SHP77 treated with DMSO at 0.1 percent for 48 hours (cell line): ENCODE measurements at places on chromosomes 12 and 14.

- no peak for DNase-seq
Observed at GRCh38 chr12:126953365-126953889, 1313.5 kb upstream of the TMEM132C start.

GRCh38 chr12:3727354-3727753 is 25.6 kb downstream of the CRACR2A start:
- DNase-seq: no peak

GRCh38 chr14:94051779-94052178 is 25.6 kb downstream of the OTUB2 start:
- DNase-seq: no peak

DNA sequence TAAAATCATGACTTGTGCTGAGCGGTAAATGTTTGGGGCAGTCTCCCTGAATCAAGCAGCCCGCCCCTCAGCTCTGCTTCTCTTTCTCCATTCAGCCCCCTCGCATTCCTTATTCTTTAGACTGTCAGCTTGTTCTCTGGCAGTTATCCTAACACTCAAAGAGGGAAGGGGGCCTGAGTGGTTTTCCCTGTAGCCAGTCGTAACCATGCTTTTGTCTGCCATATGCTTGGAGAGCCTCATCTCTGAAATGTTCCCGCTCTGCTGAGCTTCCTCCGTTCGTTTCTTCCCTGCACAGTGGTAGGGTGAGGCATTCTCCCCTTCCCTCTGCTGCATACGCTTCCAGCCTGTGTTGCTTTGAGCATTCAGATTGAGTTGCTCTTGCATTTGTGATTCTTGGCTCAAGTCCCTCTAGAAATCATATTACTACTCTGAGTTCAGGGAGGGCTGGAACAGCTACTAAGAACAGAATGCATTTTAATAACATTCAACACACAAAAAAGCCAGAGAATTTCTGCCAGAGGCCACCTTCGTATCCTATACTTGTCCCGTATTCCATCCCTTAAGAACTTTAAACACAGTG is 119.7 kb downstream of the FBXL14 start:
- DNase-seq: peak; percentile 30
